Small intestine (tissue), 16 donors: ENCODE measurements at places on chromosomes 6 and 20.
A peak's percentile ranks its signal among the peaks of the same experiment; 100 is the strongest.

GRCh38 chr20:54056762-54057639, 13.4 kb downstream of the BCAS1 start:
- H3K27me3 ChIP-seq = no peaks in the 10 kb centered on the region
- H3K27ac ChIP-seq = no peak overlapping the region
- no peak for DNase-seq

GRCh38 chr6:159020011-159020410, 20.0 kb upstream of the RSPH3 start:
- no peak overlapping the region for H3K27ac ChIP-seq
- no peak for DNase-seq
- H3K4me1 ChIP-seq = no peaks in the 10 kb centered on the region
- H3K27me3 ChIP-seq = no peaks in the 10 kb centered on the region
- no peak overlapping the region for H3K4me3 ChIP-seq

DNA sequence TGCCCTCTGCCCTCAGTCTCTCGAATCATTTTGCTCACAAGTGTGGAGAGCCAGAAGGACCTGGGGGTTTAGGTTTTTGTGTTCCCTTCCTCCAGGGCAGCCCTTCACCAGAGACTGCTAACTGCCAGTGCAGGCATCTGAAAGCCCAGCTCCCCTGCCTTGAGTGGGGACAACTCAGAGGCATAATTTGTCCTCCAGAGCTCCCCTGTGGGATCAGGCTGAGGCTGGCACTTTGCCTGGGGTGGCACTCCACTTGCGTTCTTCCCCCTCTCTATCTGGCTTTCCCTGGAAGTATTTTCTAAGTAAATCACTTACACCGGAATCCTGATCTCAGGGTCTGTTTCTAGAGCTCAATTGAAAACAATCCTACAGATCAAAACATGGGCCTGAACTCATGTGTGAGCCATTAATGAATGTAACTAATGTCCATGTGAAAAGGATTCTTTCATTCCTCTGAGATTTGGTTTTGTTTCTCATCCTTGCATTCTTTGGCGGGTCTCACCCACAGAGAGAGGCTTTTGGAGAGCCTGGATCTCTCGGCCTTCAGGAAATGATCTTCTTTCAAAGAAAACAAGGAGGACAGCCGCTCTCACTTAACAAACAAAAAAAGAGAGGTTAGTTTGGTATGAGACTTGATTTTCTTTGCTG, 125.7 kb upstream of the RIPOR2 start:
- no peaks in the 10 kb centered on the region for H3K36me3 ChIP-seq
- no peak overlapping the region for H3K4me3 ChIP-seq
- DNase-seq = no peak
- H3K27ac ChIP-seq = no peak overlapping the region
- H3K27me3 ChIP-seq = no peaks in the 10 kb centered on the region
- no peaks in the 10 kb centered on the region for H3K4me1 ChIP-seq

DNA sequence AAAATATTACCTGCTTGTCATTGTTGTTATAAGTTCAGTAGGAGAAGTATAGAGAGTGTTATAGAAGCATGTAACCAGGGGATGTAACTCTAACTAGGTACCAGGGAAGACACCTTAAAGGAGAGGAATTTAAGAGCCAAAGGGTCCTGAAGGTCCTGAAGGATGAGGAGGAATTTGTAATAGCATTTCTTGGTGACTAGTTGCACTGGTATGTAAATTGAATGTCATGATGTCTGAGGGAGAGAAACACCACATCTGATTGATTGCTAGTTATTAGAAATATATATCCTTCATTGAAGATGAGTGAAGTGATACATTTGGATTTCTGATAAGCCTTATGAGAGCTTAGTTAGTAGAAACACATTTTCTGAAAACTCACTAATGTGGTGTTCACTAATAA, 643.8 kb downstream of the RFPL4B start:
- H3K27ac ChIP-seq = no peak overlapping the region

GRCh38 chr6:93358435-93358834, 60.9 kb downstream of the EPHA7 start:
- H3K4me3 ChIP-seq = no peak overlapping the region
- DNase-seq = no peak
- no peak overlapping the region for H3K27ac ChIP-seq
- H3K27me3 ChIP-seq = no peaks in the 10 kb centered on the region

DNA sequence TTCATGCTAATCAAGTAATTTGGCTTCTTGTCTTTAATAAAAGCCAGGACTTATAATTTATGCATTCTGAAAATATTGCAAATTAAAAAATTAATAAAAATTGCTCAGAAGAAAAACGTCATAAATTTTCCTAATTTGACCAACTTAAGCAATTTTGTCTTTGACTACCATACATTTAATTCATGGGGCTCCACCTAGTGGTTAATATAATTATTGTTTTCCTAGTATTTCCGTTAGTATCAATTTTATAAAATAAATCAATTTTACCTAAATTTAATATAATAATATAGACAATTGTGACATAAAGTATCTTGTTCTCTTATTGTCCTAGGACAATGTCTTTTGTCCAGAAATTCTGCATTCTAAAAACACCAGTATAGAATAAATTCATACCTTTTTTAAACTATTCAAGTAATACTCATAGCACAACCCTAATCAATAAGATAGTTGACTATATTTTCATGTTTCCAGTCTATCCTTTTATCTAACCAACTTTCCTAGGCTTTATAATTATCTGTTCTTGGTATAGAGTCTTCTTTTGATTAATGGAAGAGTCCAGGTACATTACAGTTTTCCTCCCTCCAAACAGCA, 319.9 kb downstream of the TRDN start:
- H3K4me1 ChIP-seq = no peaks in the 10 kb centered on the region
- DNase-seq = peak; percentile 17
- no peak overlapping the region for H3K27ac ChIP-seq
- no peaks in the 10 kb centered on the region for H3K36me3 ChIP-seq

DNA sequence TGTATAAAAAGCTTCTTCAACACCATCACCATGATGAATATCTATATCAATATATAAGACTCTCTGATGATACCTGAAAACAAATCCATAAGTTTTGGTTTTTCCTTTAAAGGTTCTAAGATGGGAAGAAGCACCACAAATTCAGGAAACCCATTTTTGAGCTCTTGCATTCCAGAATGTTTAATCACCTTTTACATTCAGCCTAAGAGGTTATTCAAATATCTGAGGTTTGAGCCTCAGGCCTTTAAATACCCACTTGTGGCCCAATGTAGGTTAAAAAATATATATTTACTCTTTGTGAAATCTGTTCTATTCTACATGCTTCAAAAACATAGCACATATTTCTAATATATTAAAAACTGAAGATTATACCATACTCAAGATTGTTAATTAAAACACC, 17.6 kb downstream of the HDAC2 start:
- peaks cover 7% of the 10 kb centered on the region for H3K36me3 ChIP-seq
- H3K27ac ChIP-seq = no peak overlapping the region
- no peak overlapping the region for H3K4me3 ChIP-seq
- DNase-seq = no peak
- H3K4me1 ChIP-seq = no peaks in the 10 kb centered on the region
- H3K27me3 ChIP-seq = no peaks in the 10 kb centered on the region

DNA sequence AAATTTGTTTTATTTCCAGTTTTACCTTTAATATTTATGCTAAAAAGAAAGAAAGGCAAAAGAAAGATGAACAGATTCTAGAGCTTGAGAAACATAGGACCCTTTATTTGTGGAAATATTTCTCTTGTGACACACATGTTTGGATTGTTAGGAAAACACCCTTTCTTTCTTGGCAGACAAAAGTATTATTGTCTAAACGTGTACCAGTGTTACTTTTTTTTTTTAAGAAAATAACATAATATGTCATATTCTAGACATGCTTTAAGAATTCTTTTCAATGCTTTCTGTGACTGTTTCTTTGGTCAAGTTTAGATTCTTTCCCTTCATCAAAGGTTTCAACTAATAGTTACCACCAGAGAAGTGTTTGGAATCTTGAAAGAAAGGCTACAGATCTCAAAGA, 183.4 kb upstream of the CNR1 start:
- H3K36me3 ChIP-seq = no peaks in the 10 kb centered on the region
- no peaks in the 10 kb centered on the region for H3K4me1 ChIP-seq
- DNase-seq = no peak
- no peak overlapping the region for H3K4me3 ChIP-seq
- H3K27ac ChIP-seq = no peak overlapping the region
- H3K27me3 ChIP-seq = no peaks in the 10 kb centered on the region

GRCh38 chr6:71486461-71486860, 197.8 kb downstream of the OGFRL1 start:
- no peaks in the 10 kb centered on the region for H3K4me1 ChIP-seq
- H3K36me3 ChIP-seq = no peaks in the 10 kb centered on the region
- H3K4me3 ChIP-seq = no peak overlapping the region
- H3K27ac ChIP-seq = no peak overlapping the region

GRCh38 chr6:137931849-137932465, 64.9 kb downstream of the TNFAIP3 start:
- H3K4me1 ChIP-seq = no peaks in the 10 kb centered on the region
- DNase-seq = no peak
- H3K27ac ChIP-seq = no peak overlapping the region
- H3K36me3 ChIP-seq = no peaks in the 10 kb centered on the region

DNA sequence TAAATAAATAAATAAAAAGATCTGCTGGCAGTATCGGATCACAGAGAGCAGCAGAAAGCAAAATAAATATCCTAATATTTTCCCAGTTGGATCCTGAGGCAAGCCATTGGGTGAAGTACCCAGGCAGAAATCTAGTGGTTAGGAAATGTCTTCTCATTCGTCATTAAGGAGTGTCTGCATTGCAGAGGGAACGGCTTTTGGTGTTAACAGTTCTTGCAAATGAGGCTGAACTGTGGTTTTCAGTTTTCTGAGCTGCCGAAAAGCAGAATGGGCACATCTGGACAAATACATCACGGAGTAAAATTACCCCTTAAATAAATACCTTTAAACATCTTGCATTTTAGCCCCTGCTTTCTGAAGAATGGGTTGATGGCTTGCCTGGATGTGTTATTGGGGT, 82.3 kb upstream of the MPC1 start:
- no peaks in the 10 kb centered on the region for H3K36me3 ChIP-seq
- no peak overlapping the region for H3K27ac ChIP-seq
- no peak overlapping the region for H3K4me3 ChIP-seq
- H3K27me3 ChIP-seq = no peaks in the 10 kb centered on the region
- no peaks in the 10 kb centered on the region for H3K4me1 ChIP-seq

DNA sequence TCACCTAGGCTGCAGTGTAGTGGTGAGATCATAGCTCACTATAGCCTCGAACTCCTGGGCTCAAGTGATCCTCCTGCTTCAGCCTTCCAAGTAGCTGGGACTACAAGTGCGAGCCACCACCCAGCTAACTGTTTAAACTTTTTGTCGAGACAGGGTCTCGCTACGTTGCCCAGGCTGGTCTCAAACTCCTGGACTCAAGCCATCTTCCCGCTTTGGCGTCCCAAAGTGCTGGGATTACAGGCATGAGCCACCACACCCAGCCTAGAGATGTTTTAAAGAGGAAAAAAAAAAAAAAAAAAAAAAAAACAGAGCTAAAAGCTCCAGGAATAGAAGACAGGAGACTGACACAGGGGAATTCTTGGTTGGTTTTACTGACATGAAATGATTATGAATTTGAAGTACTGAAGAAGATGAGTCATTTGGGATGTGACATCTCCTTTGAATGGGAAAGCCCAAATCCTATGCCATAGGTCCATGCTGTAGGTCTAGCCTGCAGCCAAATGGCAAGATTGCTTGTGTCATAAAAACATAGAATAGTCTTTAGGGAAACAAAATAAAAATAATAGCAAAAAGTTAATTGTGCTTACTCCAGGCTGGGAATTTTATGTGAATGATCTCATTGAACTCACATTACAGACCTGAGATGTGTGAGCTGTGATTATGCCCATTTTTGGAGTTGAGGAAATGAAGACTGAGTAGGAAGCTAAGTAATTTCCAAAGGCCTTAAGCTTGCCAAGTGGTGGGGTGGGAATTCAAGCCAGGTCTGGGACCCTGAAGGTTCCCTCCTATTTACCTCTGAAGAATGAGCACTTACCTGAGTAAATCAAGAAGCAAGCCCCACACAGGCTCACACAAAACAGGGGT, 24.3 kb upstream of the NHSL1 start:
- no peak overlapping the region for H3K27ac ChIP-seq
- H3K4me1 ChIP-seq = no peaks in the 10 kb centered on the region
- no peak for DNase-seq
- H3K4me3 ChIP-seq = no peak overlapping the region
- H3K27me3 ChIP-seq = no peaks in the 10 kb centered on the region
- no peaks in the 10 kb centered on the region for H3K36me3 ChIP-seq
